ENCODE measurements at places on chromosomes 5 and 9.

GRCh38 chr5:146703899-146704298 is 174.7 kb downstream of the PPP2R2B start:
- peak; percentile 96 for ATAC-seq

- no peak for ATAC-seq
Observed at GRCh38 chr5:109917966-109918365, 228.2 kb downstream of the MAN2A1 start.

- ATAC-seq, result peak; percentile 79
Observed at GRCh38 chr9:34254141-34254913, 74.7 kb downstream of the KIF24 start.

- ATAC-seq, result peak; percentile 89
Observed at GRCh38 chr5:53355316-53355715, 125.1 kb upstream of the FST start.

DNA sequence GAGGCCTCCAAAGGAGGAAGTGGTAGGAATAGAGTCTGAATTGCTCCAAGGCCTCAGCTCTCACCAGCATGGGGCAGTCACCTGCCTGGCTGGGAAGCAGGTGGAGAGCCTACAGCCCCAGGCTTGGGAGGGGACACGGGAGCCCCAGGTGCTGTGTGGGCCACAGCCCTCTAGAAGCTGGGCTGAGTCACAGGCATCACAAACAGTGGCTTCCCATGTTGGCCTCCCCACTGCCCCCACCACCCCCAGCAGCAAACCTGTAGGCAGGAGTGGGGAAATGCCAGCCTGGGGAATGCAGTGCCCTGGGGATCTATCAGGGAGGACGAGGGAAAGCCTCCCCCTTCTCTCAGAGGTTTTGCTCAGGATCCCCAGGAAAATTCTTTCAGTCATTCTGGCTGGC is 309.6 kb downstream of the SLIT3 start:
- ATAC-seq, result no peak

DNA sequence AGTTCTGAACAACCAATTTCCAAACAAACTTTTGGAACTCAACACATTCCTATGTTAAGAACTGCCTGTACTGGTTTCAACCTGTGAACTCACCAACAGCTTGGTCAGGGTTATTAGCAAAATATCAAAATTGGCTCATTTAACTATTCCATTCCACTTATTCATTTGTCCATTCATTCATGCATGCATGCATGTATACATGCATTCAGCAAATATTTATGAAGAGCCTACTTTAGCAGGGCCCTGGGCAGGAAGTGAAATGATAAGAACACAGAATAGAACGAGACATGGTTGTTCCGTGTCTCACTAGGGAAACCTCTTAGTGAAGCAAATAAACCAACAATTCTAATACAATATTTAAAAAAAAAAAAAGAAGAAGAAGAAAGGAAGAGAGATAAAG is 107.4 kb downstream of the GLIS3 start:
- ATAC-seq, result no peak

DNA sequence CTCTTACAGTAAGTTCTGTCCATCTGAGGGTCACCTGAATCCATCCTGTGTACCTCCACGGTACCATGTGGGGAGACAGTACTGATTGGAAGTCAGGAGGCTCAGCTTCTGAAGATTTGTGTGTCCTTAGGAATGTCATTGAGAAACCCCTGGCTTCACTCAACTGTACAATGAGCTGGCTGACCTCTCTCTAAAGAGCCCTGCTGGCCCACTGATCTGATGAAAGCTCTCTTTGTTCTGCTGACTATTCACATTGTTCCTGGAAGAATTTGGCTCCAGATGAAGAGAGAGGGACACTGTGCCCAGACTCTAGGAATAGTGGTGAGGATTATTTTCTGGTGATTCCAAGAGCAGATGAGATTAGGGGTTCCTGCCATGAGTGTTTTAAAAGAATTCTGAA is 141.2 kb downstream of the LURAP1L start:
- ATAC-seq, result no peak

- peak; percentile 40 for ATAC-seq
Observed at GRCh38 chr5:43041669-43042175, 1.6 kb upstream of the ANXA2R start.

GRCh38 chr5:110356677-110357076 is 369.8 kb downstream of the TMEM232 start:
- ATAC-seq, result no peak

DNA sequence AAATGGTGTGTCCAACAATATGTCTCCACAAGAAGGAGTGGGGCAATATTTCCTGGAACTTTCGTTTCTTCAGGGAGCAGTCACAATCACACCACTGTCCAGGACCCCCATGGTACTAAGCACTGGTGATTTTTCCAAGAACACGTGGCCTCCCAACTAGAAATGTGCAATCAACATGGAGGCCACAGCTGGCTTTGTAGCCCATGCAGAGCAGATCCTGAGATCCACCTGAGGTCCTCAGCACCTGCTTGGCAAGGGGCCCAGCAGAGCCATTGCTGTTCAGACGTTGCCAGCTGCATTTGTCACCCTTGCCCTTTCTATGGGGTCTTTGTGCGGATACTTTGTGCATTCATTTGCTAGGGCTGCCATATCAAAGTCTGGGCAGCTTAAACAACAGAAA is 334.5 kb upstream of the IRX4 start:
- no peak for ATAC-seq

DNA sequence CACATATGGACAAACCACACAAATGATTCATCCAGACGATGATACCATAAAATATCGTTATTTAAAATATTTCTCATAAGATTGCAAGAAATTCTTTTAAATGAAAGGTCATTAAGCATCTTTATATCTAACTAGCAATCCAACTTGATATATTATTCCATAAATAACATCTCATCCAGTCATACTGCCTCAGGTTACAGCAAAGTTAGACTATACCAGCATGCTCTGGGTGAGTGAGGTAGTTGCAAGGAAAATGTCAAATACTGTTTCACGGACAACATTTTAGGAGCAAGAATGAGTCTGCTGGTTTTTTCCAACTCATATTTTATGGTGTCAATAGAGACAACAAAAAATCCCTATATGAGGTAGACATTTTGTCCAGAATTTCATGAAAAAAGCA is 200.9 kb upstream of the TRPM3 start:
- no peak for ATAC-seq

DNA sequence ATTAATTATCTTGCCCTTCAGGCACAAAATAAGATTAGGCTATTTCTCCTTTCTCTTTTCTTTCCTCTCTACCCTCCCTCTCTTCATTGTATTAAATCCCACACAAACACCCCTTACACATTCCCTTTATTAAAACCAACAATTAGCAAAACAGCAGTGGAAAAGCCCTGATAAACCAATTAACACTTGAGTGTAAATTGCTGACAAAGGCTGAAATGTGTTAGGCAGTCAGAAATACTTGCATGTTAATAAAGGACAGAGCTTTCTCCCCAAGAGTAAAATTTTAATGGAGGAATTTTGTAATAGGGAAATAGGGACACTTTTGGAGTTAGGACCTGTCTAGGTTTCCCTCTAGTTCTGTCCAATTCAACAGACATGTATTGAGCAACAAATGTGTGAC is 370.9 kb downstream of the MRPS30 start:
- no peak for ATAC-seq

DNA sequence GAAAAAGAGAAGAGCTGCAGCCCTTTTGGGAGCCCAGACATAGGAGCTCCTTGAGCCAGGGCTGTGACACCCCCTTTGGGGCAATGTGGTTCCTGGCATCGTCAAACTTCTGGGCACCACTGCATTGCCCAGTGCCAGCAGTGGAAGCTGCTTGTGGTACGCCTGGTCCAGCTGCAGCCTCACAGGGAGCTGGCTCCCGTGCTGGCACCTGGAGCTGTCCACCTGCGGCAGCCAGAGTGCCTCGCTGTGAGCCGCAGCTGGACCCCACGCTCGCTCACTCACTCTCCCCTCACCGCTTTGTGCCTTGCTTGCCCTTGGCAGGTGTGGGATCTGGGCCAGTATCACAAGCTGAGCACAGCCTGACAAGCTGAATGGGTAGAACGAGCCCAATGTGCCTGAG is 1150.8 kb upstream of the CDH6 start:
- no peak for ATAC-seq

DNA sequence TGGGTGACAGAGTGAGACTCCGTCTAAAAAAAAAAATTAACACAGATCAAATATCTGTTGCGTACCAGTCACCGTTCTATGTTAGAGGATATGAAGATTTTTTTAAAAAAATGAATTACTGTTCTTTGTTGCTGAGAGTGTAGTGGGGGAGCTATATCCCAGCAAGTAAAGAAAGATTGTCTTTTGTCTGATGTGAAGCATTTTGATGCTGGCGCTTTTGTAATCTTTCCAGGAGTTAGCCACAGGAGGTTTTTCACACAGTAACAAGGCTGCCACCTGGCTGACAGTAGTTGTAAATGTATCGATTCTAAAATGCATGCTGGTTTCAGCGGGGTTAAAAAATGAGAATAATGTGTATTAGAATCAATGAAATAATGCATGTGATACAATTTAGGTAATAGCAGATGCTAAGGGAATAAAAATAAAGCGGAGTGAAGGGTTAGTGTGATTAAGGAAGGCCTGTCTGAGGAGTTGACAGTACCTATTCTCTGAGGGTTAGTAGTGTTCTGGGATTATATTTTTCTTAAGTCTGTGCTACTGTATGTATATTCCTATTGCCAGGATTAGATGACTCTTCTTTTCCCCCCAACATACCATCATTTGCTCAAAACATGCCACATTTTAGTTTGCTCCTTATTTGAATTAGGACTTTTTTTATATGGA is 3.4 kb downstream of the LMNB1 start:
- ATAC-seq, result no peak

GRCh38 chr9:615756-616155 is 225.7 kb upstream of the DMRT1 start:
- peak; percentile 43 for ATAC-seq

DNA sequence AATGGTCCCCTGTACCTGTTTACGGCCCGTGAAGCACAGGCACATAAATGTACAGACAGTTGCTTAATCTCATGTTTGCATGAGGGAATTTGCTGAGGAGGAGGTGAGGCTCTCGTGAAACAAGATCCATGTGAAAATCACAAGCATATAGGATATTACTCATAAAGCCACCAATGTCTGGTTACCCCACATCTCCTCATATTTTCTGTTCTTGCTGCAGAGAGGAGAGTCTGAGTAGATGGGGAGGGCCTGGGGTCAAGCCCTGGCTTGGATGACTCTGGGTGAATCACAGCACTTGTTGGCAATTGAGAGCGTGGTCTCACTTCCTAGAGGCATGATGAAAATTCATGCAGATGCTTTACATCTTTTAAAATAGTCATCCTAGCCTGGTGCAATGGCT is 975 bp downstream of the AGXT2 start:
- no peak for ATAC-seq

- ATAC-seq, result no peak
Observed at GRCh38 chr9:87089929-87090328, 142.6 kb upstream of the GAS1 start.

DNA sequence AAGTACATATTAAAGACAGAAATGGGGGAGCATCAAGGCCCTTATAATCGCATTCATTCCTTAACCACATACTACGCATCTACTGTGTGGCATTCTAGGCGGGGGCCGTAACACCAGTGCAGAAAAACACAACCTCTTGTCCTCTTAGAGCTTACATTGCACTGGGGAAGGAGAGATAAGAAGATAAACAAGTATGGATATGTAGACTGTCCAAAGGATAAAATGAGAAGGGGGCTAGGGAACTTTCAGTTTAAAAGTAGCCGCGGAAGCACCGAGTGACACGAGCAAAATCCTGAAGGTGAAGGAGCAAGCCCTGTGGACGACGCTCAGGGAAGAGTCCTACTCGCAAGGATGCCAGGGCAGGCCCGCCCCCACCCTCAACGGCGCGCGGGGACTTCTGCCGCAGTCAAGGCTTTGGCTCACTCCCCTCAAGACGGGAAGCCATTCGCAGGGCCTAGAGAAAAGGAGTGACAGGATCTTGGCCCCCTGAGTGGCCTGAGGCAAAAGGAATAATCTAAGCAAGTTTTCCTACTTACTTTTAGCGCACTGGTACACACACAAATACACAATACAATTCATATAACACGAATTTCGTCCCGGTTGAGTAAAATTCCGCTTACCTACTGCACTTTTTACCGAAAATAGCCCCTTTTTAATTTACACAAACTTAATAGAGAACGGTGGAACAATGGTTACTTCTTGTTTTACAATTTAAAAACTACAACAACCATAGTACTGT is 1.3 kb upstream of the NIPBL start:
- ATAC-seq, result no peak
